ENCODE measurements at places on chromosomes 4 and X.
A peak's percentile ranks its signal among the peaks of the same experiment; 100 is the strongest.

- no peak for DNase-seq
Measured at GRCh38 chr4:130511776-130512175, 1415.8 kb downstream of the C4orf33 start.

GRCh38 chr4:138680256-138680655, 335.3 kb upstream of the NOCT start:
- no peak for DNase-seq

GRCh38 chr4:34950926-34951325, 1293.4 kb downstream of the ARAP2 start:
- no peak for DNase-seq

GRCh38 chr4:81876106-81876505, 404.4 kb upstream of the RASGEF1B start:
- no peak for DNase-seq

- DNase-seq: no peak
Measured at GRCh38 chr4:6752486-6752829, 30.1 kb upstream of the KIAA0232 start.

DNA sequence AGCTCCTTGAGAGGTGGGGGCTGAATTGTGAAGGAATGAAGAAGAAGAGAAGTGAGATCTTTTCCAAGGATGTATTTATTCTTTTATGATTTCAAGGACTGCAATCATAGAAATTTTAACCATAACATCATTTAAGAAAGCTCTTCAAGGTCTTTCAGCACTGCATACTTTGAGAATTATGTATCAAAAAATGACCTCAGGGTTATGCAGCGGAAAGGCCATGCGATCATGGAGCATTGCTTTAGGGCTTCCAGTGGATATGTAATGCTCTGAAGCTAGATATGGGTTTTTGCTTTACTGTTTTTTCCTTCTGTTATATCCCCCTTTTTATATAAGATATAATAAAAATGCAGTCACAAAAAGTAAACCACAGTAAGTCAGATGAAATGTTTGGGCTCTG, 38.7 kb downstream of the SGMS2 start:
- no peak for DNase-seq

GRCh38 chrX:148620023-148620422, 119.6 kb downstream of the AFF2 start:
- DNase-seq: no peak

- no peak for DNase-seq
Measured at GRCh38 chr4:181991369-181992108, 251.7 kb upstream of the TENM3 start.

- no peak for DNase-seq
Measured at GRCh38 chrX:46627062-46627461, 53.5 kb downstream of the CHST7 start.

- DNase-seq: peak; percentile 32
Measured at GRCh38 chrX:151082077-151082948, 94.1 kb upstream of the GPR50 start.

GRCh38 chr4:34289489-34289888, 1954.8 kb downstream of the ARAP2 start:
- DNase-seq: no peak

DNA sequence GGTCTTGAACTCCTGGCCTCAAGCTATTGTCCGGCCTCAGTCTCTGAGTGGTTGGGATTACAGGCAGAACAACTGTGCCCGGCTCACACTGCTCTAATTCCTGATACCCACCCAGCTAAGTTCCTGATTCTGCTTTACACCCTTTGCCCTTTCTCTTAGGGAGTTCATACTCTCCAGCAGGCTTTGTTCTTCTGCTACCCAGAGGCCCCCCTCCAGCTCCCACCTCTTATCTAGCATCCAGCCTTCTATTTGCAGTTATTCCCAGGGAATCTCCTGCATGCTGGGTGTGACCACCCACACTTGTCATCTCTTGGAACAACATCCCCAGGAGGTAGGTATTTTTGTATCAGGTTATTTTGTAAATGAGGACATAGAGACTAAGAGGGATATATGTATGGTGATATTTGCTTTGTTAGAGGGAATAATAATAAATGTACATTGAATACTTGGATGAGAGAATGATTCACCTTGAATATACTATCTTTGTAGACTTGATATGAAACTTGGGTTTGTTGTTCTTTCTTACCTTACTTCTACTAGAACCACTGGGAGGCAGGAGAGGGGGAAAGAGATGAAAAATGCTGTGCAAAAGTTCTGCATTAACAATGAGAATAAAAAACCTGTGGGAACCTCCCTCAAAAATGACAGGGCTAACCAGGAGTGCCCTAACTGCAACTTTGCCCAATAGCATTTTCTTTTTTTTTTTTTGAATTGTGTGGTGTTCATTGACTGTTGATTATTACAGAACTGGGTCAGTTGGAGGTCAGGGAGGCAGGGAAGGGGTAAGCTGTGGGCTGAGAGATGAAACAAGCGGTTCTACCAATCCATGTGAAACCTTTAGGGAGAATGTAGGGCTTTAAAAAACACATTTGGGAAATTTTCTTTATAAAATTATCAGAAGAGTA, 157.4 kb downstream of the SPRY1 start:
- DNase-seq: no peak

- no peak for DNase-seq
Measured at GRCh38 chr4:123892368-123892976, 495.9 kb downstream of the SPRY1 start.

- DNase-seq: peak; percentile 94
Measured at GRCh38 chrX:40058719-40059118, 39.0 kb downstream of the BCOR start.

DNA sequence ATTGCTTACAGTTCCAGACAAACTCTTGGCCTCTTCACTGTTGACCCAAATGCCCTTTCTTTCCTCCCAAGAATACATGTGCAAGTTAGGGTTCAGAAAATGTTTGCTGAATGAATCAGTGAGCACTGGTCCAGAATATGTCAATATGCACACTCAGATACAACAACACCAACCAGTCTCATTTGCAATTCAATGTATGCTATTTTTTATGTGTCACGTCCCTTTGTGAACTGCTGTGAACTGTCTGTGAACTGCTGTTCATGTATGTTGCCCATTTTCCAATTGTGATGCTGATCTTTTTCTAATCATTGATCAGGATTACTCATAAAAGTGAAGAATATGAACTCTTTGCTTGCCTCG, 17.8 kb downstream of the GAB3 start:
- no peak for DNase-seq

- no peak for DNase-seq
Measured at GRCh38 chr4:158255727-158256324, 45.5 kb downstream of the TMEM144 start.

DNA sequence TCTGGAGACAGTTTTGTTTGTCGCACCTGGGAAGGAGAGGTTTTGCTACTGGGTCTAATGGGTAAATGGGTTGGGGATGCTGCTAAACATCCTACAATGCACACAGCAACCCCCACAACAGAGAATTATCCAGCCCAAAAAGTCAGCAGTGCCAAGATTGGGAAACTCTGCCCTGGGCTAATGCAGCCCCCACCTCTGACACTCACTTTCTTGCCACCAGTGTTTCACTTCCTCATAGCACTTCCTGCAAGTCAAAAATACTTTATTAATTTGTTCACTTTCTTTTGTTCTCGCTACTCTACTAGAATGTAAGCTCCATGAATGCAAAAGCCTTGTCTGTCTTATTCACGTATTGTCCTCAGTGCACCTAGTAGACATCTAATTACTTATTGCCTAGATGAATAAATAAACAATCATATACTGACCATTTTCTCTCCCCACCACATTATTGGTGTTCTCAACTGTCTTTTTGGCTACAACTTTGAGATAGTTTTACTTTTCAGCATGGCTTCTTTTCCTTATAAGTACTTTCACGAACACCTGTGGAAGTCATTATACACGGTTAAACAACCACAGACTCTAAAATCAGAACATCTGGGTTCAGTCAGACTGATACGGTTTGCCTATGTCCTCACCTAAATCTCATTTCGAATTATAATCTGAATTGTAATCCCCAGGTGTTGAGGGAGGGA, 82.0 kb upstream of the PITX2 start:
- DNase-seq: no peak

GRCh38 chr4:25835384-25835783, 27.4 kb downstream of the SEL1L3 start:
- no peak for DNase-seq

DNA sequence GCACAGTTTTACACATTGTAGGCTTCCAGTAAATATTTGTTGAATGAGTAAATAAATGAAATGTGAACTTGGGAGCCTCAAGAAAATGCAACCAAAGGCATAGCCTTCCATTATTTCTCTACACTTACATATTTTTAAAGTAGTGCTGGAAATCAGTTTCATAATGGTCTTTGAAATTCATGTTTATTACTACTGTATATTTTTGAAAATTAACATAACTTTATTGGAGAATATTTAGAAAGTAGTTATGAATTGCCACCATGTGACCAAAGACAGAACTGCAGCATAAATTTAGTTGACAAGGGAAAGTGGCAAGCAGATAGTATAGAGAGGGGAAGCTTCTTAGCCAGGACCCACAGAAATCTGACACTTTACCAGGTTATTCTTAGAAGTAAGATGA, 6.4 kb downstream of the TCEAL8 start:
- DNase-seq: no peak

DNA sequence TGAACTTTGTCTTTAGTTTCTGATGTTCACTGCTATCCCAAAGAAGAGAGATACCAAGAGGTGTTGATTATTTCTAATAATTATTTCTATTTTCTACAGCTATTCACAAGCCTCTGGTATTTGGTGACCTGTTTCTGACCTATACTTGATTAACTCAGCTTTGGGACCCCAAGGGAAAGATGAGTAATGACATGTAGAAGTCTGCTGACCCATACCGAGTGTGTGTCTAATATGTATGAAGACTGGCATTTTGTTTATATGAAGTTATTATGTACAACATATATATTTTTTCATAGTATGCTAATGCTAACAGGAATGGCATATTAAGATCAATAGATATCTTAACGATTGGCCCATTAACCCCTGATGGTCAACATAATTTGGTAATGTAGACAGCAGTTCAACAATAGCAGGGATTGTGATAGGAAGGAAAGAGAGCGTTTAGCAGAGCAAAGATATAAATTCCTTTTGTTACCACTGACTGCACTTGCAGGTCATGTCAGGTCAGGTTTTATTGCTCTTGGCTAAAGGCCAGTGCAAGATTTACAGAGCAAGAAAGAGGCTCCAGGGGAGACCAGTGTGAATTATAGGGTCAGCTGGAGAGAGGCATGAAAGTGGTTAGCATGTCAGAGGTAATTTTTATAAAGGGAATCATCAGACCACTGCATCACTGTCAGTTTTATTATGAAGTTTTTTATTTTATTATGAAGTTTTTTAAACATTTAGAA, 94.7 kb upstream of the DIPK2B start:
- DNase-seq: peak; percentile 20

DNA sequence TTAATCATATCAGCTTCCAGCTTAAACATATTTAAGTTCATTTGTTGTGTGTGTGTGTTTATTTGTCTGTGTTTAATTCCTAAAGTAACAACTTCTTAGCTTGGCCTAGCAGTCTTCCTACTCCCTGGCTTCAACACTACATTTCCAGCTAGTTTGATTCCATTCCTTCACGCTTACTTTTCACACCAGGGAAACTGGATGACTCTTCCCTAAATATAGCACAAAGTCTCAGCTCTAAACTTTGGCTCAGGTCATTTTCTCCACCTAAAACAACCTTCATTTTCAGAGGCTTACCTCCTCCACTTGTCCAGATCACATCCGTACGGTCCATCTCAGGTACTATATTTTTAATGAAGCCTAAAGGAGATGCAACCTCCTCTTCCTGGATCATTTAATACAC, 94.4 kb downstream of the KCTD8 start:
- no peak for DNase-seq

Measured in NCI-H1092 (cell line).